ENCODE measurements at places on chromosomes 1 and 21.

DNA sequence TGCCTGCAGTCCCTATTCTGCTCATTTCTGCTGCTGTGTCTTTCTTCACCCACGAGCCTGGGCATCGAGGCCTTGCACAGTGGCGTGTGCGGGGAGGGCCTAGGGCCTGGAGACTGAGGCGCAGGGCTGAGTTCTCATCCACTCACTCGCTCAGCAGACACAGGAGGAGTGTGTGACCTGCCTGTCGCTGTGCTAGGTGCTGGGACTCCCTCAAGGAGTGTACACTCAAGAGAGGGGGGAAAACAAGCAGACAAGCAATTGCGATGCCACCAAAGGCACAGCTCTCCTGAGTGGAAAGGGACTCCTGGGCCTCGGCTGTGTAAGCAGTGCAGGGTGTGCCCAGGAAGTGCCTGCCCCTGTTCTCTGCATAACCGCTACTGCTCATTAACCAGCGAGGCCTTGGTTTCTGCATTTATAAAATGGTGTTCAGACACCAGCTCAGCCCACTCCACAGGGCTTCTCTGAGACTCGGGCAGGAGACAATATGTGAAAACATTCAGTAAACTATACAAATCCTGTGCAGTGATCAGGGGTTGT is 4.2 kb downstream of the RD3 start:
- DNase-seq, result no peak

GRCh38 chr1:90502194-90502593 is 214.9 kb downstream of the BARHL2 start:
- no peak for DNase-seq

GRCh38 chr21:33945652-33946270 is 30.2 kb upstream of the ATP5PO start:
- DNase-seq, result no peak

GRCh38 chr1:10459184-10459583 is 9.4 kb downstream of the CORT start:
- DNase-seq, result no peak

DNA sequence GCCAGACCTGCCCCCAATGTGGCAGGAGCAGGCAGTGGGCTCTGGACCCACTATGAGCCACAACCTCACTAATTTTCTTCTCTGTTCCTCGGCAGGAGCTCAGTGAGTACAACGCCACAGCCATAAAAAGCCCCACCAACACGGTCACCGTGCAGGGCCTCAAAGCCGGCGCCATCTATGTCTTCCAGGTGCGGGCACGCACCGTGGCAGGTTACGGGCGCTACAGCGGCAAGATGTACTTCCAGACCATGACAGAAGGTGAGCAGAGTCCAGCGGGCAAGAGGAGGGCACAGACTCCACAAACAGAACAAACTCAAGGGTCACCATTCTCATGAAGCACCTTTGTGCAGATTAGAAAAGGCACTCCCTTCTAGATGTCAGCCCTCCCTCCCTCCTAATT is 79.9 kb downstream of the LACTBL1 start:
- DNase-seq, result no peak
